Esophagus mucosa (tissue), 1 donor: ENCODE measurements at places on chromosomes 2 and 18.

DNA sequence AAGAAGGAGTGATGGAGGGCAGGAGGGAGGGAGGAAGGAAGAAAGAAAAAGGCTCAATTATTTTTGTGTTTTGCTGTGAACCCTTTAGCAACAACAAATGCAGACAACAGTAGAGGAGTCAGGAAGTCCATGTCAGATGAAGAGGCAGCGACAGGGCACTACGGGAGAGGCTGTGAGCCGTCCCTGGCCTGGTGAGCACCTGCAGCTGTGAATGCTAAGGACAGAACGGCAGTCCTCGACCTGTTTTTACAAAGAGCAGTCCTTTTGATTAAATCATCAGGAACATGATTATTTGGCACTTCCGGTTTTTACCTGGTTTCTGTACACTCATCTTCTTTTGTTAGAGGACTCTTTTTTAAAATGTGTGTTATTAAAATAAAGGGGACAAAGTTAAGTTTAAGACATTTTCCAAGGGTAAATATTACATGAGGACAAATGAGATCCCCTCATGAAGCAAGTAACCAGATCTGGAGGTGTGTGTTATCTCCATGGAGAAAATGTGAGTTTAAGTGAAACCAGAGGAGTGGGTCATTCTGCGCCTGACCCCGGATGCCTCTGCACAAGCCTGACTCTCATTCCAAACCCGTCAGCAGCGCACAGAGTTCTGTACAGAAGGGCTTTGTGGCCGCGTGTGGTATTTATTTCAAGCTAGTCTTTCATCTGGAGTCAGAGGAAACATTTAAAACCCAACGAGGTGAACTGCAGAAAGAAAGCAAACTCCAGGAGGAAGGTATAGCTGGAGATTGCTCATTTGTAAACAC lies 492.5 kb downstream of the SOX11 start:
- no peak for ATAC-seq

DNA sequence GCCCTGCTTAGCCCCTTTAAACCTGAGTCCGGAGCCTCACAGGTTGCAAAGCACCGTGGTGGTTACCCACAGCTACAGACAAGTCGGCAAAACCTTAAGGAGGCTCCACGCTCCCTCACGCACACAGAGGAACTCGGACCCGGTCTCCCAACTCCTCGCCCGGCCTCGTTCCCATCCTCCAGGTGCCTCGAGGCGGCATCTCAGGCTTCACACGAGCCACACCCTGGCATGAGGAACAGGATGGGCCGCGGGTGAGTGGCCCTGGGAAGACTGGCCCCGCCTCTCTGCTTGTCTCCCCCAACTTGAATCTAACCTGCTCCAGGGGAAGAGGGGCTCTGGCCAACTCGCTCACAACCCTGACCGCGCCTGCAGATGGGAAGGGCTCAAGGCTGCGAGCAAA lies 97.4 kb downstream of the EIPR1 start:
- no peak for ATAC-seq

DNA sequence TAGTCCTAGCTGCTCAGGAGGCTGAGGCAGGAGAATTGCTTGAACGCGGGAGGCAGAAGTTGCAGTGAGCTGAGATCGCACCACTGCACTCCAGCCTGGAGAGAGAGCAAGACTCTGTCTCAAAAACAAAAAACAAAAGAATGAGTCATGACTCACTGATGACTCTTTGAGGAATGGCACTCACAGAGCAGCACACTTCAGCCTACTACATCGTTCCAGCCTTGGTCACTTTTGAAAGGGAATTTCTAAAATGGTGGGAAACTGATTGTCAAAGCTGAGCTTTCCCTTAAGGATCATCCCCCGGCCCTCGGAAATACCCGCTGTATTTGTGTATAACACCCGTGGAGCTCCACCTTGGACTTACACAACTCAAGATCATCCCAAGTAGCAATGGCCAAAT lies 217.3 kb upstream of the HS6ST1 start:
- ATAC-seq, result peak; percentile 64

GRCh38 chr2:162230761-162231160 lies 12.5 kb downstream of the FAP start:
- ATAC-seq, result no peak

DNA sequence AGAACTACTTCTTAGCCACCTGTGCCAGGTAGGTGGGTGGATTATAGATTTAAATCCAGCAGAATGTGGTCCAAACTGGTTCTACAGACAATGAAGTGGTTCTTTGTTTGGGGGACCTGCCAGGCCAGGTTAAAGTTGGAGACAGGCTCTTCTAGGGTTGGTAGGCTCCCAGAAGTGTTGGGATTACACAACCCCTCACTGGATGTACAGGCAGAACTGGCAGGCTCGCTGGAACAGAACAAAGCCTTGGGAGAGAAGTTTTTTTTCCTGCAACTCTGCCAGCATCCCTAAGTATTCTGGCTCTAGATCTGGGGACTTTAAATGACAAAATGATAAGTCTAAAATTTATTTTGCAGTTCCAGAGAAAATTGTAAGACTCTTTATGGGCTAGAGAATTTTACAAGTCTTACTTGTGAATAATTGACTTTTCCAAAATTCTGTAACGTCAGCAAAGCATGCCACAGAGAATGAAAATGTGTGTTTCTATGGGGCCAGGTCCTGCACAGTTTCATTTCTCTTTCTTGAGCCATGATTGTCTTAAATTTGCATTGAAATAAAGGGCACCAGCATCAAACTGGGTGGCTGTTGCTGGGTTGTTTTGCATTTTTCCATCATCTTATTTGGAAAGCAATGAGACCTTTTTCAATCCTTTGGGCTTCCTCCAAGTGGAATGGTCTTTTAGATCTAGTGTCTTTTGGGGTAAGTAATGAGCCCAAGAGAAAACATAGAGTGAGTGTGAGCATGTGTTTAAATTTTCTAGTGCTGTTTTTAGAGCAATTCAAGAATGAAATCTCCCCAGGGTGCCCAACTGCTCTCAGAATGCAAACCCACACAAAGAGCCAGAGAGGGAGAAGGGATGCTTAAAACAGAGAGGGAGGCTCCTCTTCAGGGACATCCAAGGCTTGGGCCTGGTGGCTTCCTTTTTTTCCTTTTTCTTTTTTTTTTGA lies 32.4 kb upstream of the ATL2 start:
- ATAC-seq, result peak; percentile 97

- ATAC-seq, result no peak
Measured at GRCh38 chr2:46135958-46136357, 161.2 kb upstream of the EPAS1 start.

- no peak for ATAC-seq
Measured at GRCh38 chr2:221228214-221228769, 343.8 kb downstream of the EPHA4 start.

GRCh38 chr2:16709769-16710168 lies 44.1 kb upstream of the CYRIA start:
- no peak for ATAC-seq

DNA sequence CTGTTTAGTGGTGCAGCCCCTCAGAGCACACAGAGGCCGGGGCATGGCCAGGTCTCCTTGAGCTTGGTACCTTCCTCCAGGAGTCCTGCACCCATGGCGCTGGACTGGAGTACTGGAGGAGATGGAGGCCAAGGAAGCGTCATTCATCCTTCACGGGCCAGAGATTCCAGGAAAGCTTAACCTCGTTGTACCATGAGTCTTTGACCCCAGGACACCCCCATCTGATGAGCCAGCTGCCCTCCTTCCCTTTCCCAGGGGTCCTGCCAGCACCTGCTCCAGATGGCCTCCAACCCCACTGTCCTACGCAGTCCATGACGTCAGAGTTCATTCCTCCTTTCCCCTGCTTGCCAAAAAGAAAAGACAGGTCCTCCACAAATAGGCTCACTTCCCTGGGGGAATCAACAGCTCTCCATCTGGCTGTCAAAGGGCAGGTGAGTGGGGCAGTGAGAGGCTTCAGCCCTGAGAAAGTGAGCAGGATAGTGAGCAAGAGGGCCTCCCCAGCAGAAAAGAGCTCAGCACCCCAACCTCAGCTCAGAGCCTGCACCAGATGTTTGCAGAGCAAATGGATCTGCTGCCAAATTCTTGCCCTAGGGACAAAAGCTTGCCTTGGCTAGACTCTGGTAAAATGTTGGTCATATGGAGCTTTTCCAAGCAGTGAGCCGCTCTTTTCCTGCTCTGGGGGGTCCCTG lies 4.5 kb upstream of the NPPC start:
- ATAC-seq, result no peak

DNA sequence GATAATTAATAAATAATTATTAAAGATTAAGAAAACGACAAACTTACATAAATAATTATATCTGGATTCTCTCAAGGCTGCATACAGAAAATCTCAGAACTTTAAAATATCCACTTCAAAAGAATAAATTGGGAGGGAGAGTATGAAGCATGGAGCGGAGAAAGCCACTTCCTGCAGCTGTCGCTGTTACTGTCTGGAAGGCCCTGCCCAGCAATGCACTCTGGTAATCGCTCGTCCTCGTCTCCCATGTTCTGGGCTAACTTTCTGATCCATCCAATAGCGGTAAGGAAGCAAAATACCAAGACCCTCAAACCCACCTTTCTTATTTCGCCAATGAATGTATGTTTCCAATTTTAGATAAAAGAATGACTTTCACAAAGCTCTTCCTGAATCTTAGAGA lies 26.7 kb downstream of the CYRIA start:
- no peak for ATAC-seq

GRCh38 chr2:95034221-95034620 lies 8.7 kb downstream of the MAL start:
- peak; percentile 75 for ATAC-seq

- no peak for ATAC-seq
Measured at GRCh38 chr18:34281290-34281689, 56.6 kb upstream of the NOL4 start.
